Aorta (tissue), 5 donors: ENCODE measurements at places on chromosomes 6 and 20. TPM values are rescaled to one million over a fixed set of nuclear protein-coding genes. Genes with fewer than 3 reads are reported as not detected.
A peak's percentile ranks its signal among the peaks of the same experiment; 100 is the strongest.

Gene ANGPT4
- total RNA-seq: 0.33 TPM

Gene PTK6
- total RNA-seq: 0.19 TPM

Gene C20orf141
- not detected for total RNA-seq

Gene RSPO3
- total RNA-seq: 12.5 TPM

Gene GSTA3
- total RNA-seq: not detected

Gene SAMHD1
- 127 TPM for total RNA-seq

Gene ASCC3
- 46.3 TPM for total RNA-seq

DNA sequence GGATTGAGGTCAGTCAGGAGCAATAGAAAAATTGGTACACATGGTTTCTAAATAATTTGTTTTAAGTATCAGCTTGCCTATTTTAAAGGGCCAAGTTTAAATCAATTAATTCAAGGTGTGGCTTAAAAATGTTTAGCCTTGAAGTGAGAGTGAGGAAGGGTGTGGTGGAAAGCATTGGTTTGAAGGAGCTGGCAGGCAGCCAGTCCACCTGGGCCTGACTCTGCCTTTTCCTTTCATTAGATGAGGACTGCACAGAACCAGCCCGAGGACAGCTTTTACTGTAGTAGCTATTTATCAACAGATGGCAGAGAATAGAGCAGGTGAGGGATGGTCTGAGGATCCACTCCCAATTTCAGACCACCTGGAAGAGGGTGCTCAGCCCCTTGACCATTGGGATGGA is 42.4 kb downstream of the DHX35 start:
- H3K27ac ChIP-seq: no peak overlapping the region
- H3K4me1 ChIP-seq: no peaks in the 10 kb centered on the region
- no peak overlapping the region for H3K4me3 ChIP-seq
- H3K36me3 ChIP-seq: peaks cover 23% of the 10 kb centered on the region
- no peak for DNase-seq

DNA sequence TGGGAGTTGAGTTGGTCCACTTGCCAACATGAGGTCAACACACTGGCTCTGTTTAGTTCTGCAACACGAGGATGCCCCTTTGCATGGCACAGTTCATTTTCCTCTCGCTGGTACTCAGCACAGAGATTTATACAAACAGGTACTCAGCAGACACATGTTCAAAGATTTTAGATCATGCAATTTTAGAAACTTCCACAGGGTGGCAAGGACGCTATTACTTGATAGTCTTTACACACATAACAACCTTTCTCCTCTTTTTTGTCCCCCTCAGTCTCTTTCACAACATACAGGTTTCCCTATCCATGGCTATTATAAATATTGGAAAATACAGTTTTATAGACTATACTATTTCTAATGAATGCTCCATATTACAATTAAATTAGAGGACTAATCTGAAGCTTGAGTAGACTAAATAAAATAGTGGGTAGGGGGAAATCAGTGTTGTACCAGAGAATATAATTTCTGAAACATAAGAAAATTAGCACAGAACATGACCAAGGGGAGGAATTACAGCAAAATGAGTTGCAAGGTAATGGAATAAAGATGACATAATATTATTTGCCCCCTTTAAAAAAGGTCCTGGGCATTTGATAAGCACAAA is 331.8 kb upstream of the BTBD3 start:
- no peak overlapping the region for H3K27ac ChIP-seq
- H3K36me3 ChIP-seq: no peaks in the 10 kb centered on the region
- no peak overlapping the region for H3K4me3 ChIP-seq
- H3K27me3 ChIP-seq: no peaks in the 10 kb centered on the region

- no peak overlapping the region for H3K4me3 ChIP-seq
- H3K4me1 ChIP-seq: no peaks in the 10 kb centered on the region
Measured at GRCh38 chr6:113094779-113095178, 747.6 kb downstream of the RFPL4B start.

DNA sequence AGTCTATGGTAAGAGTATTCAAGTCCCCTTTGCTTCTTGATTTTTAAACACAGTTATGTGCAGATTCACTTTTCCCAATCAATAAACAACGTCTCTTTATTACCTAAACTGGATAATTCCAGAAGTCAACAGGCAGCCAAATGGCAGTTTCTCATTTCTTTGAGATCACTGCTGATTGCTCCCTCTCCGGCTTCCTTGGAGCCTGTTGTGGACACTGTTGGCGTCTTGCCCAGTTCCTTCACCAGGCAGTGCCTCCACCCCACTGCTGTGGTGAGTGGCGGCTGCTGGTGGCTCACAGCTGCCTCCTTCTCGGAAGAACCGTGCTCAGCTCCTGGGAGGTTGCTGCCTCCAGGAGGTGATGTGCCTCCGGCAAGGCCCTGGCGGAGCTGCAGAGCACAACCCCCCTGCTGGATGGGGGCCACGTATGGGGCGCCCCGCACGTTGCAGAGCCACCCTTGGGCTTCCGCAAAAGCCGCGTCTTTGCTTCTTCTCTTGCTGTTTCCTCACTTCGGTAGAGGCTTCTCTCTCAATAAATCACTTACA is 105.1 kb upstream of the CNKSR3 start:
- no peak overlapping the region for H3K4me3 ChIP-seq
- no peaks in the 10 kb centered on the region for H3K4me1 ChIP-seq
- peak; percentile 84 for DNase-seq
- H3K27ac ChIP-seq: no peak overlapping the region
- no peaks in the 10 kb centered on the region for H3K27me3 ChIP-seq

GRCh38 chr6:137493218-137494038 is 766 bp downstream of the OLIG3 start:
- no peak for DNase-seq
- H3K4me3 ChIP-seq: no peak overlapping the region
- H3K36me3 ChIP-seq: no peaks in the 10 kb centered on the region
- peaks cover 4% of the 10 kb centered on the region for H3K27me3 ChIP-seq
- no peaks in the 10 kb centered on the region for H3K4me1 ChIP-seq
- no peak overlapping the region for H3K27ac ChIP-seq

DNA sequence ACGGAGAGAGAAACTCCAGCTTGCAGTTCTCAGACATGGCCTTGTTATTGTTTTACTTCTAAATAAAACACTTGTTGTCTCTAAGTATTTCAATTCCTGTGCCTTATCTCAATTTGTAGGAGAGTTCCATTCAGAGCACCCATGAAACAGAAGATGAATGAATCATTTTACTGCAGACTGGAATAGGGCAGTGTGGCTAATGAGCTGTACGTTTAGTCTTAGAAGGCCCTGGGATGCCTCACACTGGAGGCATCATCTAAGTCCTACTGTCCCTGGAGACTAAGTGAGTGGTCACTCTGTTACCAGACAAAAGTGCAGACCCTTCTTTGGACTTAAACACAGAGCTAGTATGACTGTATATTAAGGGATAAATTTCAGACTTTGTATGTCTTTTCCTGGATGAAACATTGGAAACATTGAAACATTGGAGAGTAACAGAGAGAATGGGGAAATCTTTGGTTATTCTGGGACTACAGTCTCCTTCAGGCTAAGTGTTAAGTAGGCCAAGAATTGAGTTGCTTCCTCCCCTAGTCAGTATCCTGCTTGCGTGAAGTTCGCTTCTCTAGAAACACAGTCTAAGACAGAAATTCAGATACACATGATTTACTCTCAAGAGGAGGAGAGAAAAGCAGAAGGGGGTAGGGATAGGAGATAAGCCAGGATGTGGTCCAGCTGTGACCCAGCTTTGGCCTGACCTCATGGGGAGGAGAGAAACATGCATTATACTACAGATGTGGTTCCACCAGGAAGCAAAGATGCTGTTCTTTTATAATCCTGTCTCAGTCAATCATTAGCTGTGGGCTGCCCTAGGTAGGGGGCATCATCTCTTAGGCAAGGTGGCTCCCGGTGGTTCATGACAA is 167.4 kb upstream of the BMP2 start:
- H3K4me3 ChIP-seq: no peak overlapping the region
- no peak for DNase-seq
- peaks cover 2% of the 10 kb centered on the region for H3K4me1 ChIP-seq
- no peaks in the 10 kb centered on the region for H3K36me3 ChIP-seq
- no peak overlapping the region for H3K27ac ChIP-seq

DNA sequence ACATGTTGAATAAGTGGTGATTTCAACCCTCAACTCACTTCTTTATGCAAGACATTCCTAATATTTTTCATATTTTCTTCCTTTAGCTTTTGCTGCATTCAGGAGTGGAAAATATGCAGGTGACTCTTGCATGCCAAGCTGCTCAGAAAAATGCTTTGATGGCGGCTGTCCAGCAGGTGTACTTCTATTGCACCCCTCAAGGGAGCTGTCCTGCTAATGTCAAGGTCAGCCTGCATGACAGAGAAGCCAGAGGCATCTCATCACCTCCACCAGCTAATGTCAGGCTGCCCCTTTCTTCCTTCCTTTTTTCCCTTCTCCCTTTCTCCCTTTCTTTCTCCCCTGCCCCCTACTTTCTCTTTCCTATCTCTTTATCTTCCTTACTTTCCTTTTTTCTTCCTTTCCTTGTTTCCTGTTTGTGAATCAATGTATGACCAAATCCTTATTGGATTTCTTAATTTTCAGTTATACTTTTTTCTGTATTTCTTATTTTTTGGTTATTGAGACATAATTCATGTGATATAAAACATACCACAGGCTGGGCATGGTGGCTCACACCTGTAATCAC is 112.2 kb downstream of the CD164 start:
- DNase-seq: no peak
- H3K4me3 ChIP-seq: no peak overlapping the region
- no peaks in the 10 kb centered on the region for H3K4me1 ChIP-seq
- no peaks in the 10 kb centered on the region for H3K36me3 ChIP-seq

GRCh38 chr6:11497881-11498280 is 39.7 kb upstream of the TMEM170B start:
- no peak overlapping the region for H3K27ac ChIP-seq
- no peak for DNase-seq
- peaks cover 2% of the 10 kb centered on the region for H3K4me1 ChIP-seq

DNA sequence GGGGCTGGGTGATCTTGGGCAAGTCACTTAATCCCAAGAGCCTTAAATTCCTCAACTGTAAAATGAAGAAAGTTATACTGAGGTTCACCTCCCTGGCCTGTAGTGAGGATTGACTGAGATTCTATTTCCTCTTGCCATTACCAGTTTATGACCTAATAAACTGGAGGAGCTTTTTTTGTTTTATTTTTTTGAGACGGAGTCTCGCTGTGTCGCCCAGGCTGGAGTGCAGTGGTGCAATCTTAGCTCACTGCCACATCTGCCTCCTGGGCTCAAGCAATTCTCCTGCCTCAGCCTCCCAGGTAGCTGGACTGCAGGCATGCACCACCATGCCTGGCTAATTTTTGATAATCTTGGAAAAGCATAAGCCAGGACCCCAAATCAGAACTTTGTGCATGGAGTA is 161.4 kb upstream of the SNX9 start:
- H3K4me1 ChIP-seq: no peaks in the 10 kb centered on the region
- no peak overlapping the region for H3K4me3 ChIP-seq
- H3K36me3 ChIP-seq: no peaks in the 10 kb centered on the region
- H3K27me3 ChIP-seq: no peaks in the 10 kb centered on the region

DNA sequence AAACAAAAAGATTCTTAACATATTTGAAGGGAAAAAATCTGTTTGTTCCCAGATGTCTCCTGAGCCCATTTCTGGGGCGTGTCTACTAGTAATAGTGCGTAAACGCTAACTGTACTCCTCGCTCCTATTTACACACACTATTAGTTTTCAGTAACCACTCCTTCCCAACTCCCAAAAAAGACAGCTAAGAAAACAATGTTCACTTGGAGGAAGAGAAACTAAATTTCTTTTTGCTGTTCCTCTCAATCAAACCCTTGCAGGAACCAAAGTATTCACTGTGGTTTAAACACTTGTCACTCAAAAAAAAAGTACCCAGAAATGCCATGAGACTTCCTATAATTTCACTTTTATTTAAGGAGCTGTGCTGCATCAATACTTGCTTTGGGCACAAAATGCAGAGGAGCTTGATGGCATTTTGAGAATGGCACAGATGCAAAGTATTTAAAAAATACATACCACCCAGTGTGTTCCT is 118.2 kb downstream of the BACH2 start:
- H3K4me3 ChIP-seq: peak overlapping the region; percentile 11
- H3K36me3 ChIP-seq: no peaks in the 10 kb centered on the region
- peaks cover 9% of the 10 kb centered on the region for H3K4me1 ChIP-seq
- peak overlapping the region; percentile 44 for H3K27ac ChIP-seq
- no peak for DNase-seq
- H3K27me3 ChIP-seq: no peaks in the 10 kb centered on the region
